ENCODE measurements at places on chromosomes 1 and 21. TPM values are rescaled to one million over a fixed set of nuclear protein-coding genes. Genes with fewer than 3 reads are reported as not detected.
A peak's percentile ranks its signal among the peaks of the same experiment; 100 is the strongest.

The LCE1A gene
- polyA plus RNA-seq = not detected

The BCAN gene
- not detected for polyA plus RNA-seq

The DUSP10 gene
- 10.7 TPM for polyA plus RNA-seq

The PFDN2 gene
- 84.4 TPM for polyA plus RNA-seq

The TTLL10 gene
- polyA plus RNA-seq = 0.69 TPM

The LRIG2 gene
- polyA plus RNA-seq = 5.5 TPM

The PIGR gene
- polyA plus RNA-seq = not detected

GRCh38 chr1:167543199-167543990 is 10.2 kb downstream of the CREG1 start:
- no peak for DNase-seq

DNA sequence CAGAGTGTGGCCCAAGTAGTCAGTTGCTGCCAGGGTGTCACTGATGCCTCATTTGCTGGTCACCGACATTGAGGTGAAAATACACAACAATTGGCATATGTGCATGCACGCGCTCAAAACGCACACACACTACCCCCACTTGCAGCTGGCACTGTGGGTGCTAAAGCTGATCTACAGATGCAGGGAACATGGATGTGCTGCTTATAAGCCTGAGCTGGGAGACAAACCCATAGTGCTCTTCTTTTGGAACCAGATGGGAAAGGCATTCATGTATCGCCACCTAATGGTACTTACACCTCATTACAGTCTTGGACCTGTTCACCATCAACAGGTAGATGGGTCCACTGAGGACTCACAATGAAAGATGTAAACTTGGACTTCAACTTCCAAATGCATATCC is 70.3 kb upstream of the CAMK1G start:
- DNase-seq = no peak

DNA sequence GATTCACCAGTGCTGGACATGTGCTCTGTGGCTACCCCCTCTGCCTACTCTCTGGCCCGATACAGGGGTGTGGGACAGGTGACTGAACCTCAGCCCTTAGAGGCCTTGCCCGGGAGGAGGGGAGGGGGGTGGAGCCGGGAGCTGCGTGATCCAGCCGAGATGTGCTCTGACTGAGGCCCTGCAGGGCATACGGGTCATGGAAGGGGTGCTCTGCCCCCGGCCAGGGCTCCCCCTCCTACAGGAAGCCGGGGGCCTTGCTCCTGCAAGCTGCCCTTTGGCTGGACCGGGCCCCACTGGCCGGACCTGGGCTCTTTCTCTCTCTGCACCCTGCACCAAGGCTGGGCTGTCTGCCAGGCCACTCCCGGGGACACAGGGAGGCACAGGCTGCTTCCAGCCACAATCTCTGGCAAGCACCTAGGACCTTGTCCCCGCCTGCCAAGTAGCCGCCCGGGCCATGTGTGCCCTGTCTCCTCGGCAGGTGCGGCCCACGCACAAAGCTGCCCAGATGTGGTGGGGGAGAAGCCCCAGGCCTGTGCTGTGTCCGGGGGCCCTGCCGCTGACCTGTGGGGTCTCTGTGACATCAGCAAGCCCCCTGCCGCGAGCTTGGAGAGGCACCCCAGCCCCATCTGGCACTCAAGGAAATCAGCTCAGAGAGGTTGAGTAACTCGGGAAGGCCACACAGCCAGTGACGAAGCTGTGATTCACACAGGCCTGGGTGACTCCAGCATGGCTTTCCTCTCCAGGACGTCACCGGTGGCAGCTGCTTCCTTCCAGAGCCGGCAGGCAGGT is 1.5 kb downstream of the SCNN1D start:
- no peak for DNase-seq

DNA sequence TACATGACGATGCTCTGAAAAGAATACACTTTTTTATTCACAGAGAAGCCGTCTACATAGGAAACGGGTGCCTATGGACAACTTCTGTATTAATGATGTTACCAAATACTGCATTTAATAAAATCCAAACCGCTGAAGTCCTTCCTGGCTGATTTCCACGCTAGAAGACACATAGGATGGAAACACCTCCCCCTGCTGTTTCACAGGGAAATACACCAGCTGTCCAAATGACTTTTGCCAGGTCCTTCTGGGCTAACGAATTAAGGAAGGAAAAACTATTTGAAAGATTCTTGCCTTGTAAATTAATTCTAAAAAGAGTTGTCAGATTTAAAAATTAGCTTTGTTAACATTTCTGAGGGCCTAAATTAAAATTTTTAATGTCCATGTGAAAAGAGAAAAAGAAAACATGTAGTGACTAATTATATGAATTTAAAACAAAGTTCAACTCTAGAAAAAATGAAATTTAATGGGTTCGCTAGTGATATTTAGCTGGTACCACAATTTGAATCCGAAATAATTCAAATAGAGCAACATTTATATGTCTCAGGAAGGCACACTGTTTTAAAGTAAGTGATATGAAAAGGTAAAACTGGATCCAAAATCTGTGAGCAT is 146.0 kb downstream of the RERE start:
- DNase-seq = peak; percentile 25

DNA sequence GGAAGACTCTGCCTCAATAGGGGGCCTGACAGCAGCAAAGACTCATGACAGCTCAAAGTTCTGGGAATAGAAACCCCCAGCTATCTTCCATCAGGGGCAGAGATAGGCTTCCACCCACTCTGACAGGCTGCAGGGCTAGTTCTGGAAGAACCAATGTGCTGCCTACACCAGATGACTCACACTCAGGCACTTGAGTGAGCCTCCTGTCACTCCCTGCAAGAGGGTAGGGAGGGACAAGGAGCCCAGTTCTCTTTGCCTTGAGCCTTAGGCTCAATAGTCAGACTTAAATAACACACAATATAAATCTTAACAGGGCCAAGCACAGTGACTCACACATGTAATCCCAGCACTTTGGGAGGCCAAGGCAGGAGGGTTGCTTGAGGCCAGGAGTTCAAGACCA is 386.4 kb downstream of the HHAT start:
- DNase-seq = no peak

- DNase-seq = no peak
Observed at GRCh38 chr1:209767706-209768105, 11.9 kb downstream of the TRAF3IP3 start.
